ENCODE measurements at places on chromosomes 2 and 18.
A peak's percentile ranks its signal among the peaks of the same experiment; 100 is the strongest.

DNA sequence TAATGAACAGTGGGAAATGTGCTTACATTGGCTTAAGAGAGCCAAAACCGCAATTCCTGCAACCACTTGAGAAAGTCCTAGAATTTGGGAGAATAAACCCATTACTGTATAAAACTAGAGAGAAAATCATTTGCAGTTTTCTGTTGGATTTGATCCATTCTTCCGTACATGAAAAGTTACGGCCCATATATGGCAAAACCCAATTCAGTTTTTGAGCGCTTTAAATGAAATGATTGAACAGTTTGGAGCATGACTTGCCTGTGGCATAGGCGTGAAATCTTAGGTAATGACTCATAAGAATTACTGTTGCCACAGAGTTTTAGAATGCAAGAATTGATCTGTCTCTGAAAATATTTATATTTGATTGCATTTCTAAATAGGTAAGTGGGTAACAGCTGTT, 52.0 kb downstream of the PHLPP1 start:
- peak; percentile 67 for DNase-seq

DNA sequence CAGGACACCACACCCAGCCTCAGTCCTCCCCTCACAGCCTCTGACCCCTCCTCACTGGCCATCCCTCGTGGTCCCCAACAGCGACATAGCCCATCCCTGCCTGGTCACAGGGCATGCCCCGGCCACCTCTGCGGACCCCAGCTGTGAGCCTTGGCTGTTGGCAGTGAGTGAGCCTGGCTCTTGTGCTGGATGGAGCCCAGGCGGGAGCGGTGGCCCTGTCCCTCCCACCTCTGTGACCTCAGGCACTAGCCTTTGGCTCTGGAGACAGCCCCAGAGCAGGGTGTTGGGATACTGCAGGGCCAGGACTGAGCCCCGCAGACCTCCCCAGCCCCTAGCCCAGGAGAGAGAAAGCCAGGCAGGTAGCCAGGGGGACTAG, 7.9 kb downstream of the DES start:
- DNase-seq: no peak

- DNase-seq: no peak
Observed at GRCh38 chr2:8722986-8723385, 41.1 kb downstream of the ID2 start.

- no peak for DNase-seq
Observed at GRCh38 chr2:195923889-195924288, 144.7 kb downstream of the DNAH7 start.

DNA sequence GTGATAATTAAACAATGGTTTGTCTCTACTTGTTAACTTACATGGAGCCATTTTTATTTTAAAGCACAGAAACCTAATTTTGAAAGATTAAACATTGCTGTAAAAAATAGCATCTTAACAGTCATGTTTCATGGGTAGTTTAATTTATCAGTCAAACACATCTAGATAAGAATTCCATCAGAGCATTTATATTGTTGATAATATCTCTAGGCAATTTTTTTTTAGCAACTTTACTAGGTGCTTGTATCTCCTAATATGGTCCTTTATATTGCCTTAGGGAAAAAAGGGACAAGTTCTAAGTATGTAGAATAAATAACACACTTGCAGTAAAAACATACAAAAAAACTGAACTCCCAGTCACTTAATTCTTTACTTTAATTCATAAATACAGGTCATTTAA, 863 bp downstream of the CSRNP3 start:
- no peak for DNase-seq

- DNase-seq: no peak
Observed at GRCh38 chr2:54396107-54396506, 60.0 kb upstream of the SPTBN1 start.

DNA sequence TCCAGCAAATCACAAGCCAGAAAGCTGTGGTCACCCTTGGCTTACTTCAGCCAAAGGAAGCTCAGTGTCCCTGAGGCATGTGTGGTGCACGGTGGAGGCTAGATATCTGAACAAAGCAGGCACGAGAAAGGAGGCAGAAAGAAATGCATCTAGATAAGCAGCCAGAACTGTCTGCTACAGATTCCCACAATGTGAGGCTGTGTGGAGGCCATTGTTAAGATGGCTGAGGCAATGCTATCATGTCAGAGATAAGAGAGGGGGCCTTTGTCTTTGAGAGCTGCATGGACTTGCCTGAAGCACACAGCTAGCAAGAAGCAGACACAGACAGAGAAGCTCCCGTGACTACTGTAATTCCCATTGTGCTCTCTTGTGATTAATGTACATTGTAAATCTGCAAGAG, 110.5 kb upstream of the LYPD6 start:
- no peak for DNase-seq

DNA sequence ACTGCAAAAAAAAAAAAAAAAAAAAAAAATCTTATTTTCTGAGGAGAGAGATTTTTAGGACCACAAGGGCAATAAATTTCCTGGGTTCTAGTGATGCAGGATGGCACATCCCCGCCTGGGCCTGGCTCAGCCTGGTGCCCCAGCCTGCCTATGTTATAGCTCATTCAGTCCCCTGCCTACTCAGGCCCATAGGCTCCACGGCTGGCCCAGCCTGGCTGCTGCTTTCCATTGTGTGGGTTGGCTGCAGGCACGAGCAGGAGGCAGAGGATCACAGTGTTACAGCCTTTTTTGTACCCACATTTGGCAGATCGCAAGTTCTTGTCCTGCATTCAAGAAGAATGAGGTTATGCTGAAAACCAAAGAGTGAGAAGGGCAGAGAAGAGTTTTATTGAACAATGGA, 2.8 kb upstream of the SULT6B1 start:
- no peak for DNase-seq

DNA sequence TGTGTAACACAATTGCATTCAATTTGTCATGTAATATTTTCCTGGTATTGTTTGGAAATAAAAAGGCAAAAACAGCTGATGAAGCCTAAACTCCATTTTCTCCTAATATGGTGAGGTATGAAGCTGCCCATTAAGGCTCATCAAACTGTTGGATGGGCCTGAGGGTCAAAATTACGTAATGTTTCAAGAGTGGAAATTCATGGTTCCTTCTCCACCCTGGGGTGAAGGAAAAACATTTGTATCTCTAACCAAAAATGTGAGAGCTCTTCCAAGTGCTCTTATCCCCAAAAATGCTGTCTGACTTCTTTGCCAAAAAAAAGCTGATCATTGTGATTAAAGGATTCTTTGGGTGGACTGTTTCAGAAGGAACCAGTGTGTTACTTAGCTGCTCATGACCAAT, 91.8 kb downstream of the ARHGAP28 start:
- DNase-seq: no peak

DNA sequence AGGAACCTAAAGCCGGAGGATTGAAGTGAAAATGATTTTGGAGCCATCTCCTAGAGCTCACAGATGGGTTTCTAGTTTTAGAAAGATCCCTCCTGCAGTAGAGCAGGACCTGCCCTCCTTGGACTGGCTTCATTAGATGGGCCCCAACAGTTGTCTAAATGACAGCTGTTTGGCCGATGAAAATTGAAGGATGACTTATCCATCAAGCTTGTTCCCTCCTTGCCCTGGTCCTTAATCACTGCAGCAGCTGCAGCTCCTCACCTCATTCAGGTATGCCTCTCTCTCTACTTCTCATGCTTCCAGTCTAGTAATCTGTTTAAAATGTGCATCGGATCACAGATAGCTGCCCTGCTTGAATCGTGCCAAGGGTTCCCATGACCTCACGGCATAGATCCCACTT, 677.6 kb downstream of the BCL11A start:
- no peak for DNase-seq

- DNase-seq: no peak
Observed at GRCh38 chr18:22046473-22046872, 122.9 kb upstream of the GATA6 start.

DNA sequence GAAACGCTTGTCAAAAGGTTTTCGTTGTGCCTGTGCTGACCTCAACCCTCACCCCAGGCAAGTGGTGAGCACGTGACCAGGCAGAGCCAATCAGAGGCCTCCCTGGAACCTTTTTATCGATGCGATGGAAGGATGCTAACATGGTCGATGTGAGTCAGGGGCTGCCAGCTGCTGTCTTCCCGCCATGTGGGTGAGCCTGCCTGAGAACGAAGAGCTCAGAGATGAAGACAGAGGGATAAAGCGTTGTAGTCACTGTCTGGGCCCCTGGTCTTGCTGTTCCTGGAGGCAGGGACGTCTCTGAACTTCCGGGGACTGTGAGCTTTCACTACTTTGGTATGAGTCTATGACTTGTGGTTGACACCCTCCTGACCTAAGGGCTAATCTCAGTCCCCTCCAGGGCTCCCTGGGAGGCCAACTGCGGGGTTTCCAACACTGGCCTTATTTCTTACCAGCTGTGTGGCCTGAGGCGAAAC, 18.6 kb downstream of the DNMT3A start:
- peak; percentile 68 for DNase-seq

All from activated CD4-positive, alpha-beta T cell treated with anti-CD3 and anti-CD28 coated beads, Interleukin-10, Interleukin-2, amounts not matched to agents 100 ng/mL and 50 ng/mL, durations not matched to agents 16 hours and 8 hours (primary cell).